ENCODE measurements at places on chromosomes 7 and 10.

DNA sequence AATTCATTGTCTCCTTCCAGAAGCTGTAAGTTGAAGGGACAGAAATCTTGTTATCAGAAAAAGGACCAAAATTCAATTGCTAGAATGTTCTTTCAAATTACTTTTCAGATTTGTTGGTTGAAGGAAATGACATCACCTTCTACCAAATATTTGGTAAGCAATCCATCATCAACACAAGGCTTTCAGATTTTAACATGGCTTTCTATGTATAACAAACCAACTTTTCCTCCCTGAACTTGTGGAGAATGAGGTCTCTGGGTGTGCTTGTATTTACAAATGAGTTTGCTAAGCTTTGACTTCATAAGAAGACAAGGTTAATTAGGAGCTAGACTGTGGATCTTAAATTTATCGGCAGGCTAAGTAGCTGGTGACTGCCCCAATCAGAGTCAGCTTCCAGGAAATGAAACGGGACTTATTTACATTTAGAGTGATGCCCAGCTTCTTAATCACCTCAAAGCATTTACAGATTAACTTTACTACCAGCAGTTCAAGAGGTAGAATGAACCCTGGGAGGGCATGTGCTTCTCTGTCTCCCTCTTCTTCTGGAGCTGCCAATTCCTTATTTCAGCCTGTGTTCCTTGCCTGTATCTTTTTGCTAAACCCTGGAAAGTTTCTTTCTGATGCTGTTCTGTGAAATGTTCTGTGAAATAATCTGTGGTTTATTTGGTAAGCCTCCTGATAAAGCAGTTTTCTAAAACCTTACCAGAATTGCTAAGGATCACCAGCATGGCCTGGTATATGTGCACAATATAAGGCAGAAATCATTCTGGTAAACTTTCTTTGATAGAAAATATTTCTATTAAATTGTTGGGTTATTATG lies 248.8 kb upstream of the FZD8 start:
- no peak for DNase-seq

GRCh38 chr7:157514306-157514705 lies 177.5 kb downstream of the DNAJB6 start:
- DNase-seq = no peak

DNA sequence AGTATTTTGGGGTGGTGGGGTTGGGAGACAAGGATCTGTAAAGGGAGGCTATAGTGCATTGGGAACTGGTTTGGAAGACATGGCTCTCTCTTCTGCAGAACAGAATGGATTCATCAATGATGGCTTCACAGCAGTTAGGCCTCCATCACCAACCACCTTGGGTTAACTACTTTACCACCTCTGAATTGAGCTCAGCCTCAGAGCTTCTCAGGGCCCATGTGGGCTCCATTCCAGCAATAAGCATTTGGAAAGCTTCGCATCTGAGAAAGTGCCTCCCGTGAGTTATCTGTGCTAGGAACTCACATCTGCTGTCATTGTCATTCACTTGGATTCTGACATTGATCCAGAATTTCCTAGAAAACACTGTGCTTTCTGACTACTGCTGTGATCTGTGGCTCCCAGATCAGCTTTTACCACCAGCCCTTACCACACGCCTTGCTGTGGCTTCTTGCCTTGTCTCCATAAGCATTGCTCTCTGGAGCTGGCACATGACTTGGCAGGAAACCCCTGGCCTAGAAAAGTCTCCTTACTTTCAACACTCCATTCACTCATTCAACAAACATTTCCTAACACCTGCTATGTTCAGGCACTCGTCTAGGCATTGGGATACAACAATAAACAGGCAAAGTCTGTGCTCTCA lies 70.7 kb upstream of the ADO start:
- DNase-seq = no peak

DNA sequence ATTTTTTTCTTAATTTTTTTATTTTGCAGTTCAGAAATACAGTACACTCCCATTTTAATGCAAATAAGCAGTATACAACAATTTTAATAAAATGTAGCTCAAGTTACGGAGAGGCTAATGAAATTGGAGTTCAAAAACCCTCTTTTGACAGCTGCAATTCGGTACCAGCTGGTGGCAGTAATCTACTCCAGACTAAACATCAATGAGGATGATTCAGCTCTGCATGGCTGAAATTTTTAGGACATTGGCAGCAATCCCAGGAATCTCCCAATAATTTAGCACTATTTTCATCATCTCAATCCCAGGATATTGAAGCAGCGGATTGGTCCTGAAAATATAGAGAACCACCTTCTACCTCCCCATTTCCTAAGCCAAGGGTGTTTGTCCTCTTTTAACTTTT lies 278.8 kb downstream of the CACNA2D1 start:
- no peak for DNase-seq

GRCh38 chr7:68706291-68706690 lies 892.0 kb upstream of the AUTS2 start:
- DNase-seq = peak; percentile 93
